ENCODE measurements at places on chromosomes 12 and 14.

GRCh38 chr14:92958373-92959188 is 35.6 kb downstream of the CHGA start:
- DNase-seq: no peak

- DNase-seq: no peak
Observed at GRCh38 chr12:19085090-19085489, 44.4 kb upstream of the PLEKHA5 start.

- no peak for DNase-seq
Observed at GRCh38 chr12:76871082-76871481, 7.7 kb downstream of the CSRP2 start.

DNA sequence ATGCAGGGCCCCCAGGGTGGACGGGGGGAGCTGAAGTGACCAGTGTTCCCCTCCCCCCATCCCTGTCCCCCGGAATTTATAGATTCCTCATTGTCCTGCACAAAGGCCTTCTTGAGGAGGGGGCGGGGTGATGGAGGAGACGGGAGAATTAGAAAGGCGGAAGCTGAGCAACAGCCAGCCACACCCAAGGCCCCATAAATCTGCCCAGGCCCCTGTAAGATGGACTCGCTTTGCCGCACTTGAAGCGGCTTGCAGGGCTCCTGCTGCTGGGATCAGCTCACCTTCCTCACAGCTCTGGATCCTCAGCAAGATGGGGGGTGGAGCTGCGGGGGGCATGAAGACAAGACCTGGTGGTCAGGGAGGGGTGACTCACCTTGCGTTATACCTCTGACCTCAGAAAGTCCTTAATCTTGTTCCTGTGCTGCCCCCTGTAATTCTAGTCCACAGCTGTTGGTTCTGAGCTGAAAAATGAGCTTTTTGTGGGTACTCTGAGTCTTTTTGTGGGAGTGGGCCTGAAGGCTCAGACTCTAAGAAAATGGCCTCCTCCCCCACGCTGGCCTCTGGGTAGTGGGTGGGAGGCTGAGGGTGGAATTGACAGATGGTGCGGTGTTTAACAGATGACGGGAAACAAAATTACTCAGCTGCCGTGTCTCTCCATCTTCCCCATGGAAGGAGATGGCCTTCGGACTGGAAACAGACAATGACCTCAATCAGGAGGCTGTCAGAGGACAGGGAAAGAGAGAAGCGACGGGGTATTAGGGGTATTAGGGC is 15.8 kb upstream of the ANKRD33 start:
- DNase-seq: no peak

GRCh38 chr12:114194956-114195355 is 211.0 kb downstream of the TBX5 start:
- no peak for DNase-seq

- DNase-seq: no peak
Observed at GRCh38 chr14:44979740-44980356, 17.9 kb downstream of the TOGARAM1 start.

- DNase-seq: no peak
Observed at GRCh38 chr12:123645878-123646277, 12.2 kb downstream of the GTF2H3 start.

GRCh38 chr12:24113701-24114100 is 164.2 kb upstream of the SOX5 start:
- no peak for DNase-seq

- no peak for DNase-seq
Observed at GRCh38 chr12:112838731-112839130, 47.2 kb downstream of the RPH3A start.

DNA sequence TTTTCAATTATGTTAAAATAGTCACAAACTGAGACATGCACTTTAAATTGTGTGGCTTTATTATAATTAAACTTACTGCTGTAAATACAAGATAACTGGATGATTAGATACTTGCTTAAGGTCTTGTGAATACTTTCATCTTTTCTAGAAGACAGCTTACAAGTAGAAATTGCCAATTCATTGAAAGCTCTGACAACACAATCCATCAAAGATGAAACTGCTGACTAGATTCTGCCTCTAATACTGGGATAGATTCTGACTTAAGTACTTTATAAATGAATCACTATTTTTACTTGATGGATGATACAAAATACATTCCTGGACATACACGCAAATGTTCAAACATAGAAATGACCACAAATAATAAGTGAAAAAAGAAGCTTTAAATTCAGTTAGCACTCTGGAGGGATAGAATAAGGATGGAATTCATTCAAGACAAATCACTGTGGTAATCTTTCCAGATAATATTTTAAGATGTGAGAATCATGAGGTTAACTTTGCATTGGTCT is 876.8 kb downstream of the RPS29 start:
- no peak for DNase-seq

DNA sequence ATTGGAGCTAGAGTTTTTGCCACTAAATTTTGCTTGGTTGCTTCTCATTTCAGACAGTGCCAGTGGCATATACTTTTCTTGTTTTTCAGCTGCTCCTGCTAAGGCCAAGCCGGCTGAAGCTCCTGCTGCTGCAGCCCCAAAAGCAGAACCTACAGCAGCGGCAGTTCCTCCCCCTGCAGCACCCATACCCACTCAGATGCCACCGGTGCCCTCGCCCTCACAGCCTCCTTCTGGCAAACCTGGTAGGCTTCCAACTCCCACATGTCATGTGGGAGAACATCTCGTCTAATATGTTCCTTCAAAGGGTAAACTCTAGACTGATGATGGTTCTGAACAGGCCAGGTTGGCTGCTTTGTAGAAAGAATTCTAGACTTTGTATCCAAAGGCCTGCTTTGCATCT is 11.0 kb downstream of the DLST start:
- DNase-seq: no peak

DNA sequence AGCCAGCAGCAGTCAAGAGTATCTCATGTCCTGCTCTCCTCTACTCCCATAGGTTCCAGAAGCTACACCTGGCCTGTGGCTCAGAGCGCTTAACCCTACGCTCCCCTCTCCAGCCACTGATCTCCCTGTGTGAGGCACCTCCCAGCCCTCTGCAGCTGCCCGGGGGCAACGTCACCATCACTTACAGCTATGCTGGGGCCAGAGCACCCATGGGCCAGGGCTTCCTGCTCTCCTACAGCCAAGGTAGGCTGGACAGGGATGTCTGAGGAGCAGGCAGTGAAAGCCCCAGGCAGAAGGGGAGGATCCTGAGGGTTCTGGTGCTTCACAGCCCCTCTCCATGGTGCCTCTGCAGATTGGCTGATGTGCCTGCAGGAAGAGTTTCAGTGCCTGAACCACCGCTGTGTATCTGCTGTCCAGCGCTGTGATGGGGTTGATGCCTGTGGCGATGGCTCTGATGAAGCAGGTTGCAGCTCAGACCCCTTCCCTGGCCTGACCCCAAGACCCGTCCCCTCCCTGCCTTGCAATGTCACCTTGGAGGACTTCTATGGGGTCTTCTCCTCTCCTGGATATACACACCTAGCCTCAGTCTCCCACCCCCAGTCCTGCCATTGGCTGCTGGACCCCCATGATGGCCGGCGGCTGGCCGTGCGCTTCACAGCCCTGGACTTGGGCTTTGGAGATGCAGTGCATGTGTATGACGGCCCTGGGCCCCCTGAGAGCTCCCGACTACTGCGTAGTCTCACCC is 3.6 kb downstream of the LRP10 start:
- DNase-seq: no peak

- DNase-seq: no peak
Observed at GRCh38 chr12:11707535-11707934, 58.1 kb downstream of the ETV6 start.

DNA sequence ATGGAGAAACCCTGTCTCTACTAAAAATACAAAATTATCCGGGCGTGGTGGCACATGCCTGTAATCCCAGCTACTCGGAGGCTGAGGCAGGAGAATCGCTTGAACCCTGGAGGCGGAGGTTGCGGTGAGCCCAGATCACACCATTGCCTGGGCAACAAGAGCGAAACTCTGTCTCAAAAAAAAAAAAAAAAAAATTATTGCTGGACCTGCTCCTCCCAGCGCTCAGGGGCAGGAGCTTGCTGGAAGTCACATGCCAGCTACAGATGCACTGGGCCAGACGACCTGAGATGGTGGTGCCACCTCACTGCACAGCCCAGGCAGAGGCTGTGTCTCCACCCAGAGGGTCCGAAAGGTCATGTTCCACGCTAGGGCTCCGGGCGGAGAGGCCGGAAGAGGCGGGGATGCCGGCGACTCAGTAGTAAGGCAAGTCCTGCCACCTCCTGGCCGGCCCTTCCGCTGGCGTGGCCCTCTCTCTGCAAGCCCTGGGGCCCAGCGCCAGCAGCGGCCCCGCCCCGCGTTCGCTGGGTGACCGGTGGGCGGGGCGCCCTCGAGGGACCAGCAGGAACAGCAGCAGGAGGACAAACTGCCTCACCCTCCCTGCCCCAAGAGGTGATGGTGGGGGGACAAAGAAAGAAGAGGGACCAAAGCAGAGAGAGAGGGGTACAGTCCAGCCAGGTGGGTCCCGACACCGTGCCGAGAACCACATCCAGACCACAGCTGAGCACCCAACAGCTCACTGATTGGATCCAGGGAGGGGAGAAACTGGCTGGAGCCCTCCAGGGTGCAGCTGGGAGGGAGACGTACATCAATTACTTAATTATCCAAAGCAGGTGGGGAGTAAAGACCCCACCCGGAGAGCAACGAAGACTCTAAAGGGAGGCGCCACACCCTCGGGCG is 3.6 kb upstream of the RHOF start:
- DNase-seq: no peak

DNA sequence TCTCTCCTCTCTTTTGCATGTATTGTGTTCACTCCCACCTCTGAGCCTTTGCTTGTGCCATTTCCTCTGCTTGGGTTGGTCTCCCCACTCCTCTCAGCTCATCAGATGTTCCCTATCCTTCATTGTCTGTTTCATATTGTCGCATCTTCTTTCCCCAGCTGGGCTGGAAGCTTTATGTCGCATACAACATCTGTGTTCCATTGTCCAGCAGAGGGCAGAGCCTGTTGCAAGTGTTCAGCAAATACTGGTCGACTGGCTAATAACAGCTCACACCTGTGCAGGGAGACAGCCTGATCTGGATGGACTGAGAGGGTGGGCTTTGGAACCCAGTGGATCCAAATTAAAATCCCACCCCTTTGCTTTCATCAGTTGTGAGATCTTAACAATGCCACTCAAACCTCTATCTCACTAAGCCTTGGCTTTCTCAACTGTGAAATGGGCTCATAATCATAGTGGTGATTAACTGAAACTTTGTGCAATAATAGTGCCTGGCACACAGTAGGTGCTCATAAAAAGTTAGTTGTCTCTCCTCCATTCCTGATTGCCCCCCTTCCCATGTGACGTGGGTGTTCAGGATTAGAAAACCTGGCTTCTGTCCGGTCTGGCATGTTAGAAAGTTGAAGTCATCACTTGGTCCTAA is 75.8 kb downstream of the RIN3 start:
- no peak for DNase-seq

GRCh38 chr12:59168647-59169046 is 248.3 kb upstream of the LRIG3 start:
- no peak for DNase-seq

DNA sequence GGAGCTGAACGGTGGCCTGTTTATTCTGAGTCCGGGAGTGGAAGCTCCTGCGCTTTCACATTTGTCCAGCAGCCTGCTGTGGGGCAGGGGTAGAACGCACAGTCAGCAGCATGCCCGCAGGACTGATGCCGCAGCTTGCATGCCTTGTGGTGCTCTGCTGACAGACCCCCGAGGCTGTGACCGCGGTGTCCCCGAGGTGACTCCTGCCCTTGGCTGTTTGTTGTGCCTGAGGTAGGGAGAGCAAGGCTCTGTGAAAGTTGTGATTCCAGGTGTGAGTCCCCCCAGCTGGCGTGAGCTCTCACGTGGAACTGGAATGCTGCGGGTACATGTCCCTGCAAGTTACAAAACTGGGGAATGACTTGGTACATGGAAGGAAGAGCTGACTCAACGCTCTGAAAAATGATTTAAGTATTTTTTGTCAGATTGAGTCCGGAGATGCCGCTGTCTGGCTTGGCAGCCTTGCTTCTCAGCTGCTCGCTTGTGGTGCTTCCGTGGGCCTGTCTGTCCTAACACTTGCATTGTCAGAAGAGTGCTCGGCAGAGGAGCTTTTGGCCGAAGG is 18.1 kb downstream of the MLXIP start:
- no peak for DNase-seq

- DNase-seq: no peak
Observed at GRCh38 chr14:24870949-24871701, 178.8 kb downstream of the STXBP6 start.

DNA sequence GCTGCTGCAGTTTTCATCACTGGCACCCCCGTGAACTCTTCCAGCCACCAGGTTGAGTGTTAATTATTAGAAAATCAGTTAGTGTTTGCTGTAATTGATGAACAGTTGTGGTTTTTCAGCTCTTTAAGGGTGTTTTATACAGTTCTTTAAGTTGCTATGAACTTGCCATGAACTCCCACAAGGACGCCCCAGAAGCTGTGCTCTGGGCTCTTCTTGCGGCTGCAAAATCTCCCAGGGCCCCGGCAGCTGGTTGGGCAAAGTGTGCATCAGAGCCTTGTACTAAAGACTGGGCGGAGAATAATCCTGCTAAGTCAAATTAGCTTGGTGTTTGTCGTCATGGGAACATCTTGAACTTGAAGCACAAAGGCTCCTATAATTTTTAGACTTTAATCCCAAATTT is 82.2 kb downstream of the EML1 start:
- no peak for DNase-seq

DNA sequence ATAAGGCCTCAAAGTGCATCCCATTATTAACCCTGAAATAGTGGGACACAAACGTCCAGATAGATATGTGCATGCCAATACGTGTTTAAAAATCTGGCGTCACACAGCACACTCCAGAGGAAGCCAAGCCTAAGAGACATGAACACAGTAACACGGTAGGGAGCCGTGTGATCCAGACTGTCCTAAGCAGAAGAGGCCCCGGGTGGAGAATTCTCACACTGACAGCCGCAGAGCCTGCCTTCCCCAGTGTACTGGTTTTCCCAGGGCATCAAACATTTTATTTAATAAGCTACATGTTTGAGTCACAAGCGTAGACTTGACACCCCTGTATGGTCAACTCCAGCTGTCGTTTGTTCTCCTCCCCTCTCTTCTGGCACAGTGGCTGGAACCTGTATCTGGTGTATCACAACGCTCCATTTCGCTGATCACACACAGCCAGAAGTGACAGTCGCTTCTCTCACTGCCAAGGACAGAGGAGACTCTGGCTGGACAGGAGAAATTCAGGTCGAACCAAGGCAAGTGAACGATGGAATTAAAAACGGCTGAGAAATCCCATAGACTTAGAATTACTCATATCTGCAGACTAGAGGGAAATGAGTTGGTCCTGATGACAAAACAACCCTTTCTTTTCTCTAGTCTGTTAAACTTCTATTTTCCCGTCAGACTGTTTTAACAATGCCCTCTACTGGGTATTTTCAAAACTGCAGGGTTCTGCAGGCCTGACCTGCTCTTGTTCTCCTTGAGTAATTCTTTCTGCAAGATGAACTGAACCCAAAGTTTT is 359.9 kb downstream of the RGS6 start:
- DNase-seq: no peak

GRCh38 chr14:93025055-93025454 is 90.7 kb downstream of the ITPK1 start:
- DNase-seq: no peak
